Left hindlimb (tissue), 1 donor: ENCODE measurements at places on chromosomes 1 and 21.
A peak's percentile ranks its signal among the peaks of the same experiment; 100 is the strongest.

GRCh38 chr1:24693827-24694379 lies 50.8 kb downstream of the SRRM1 start:
- no peak for DNase-seq

- no peak for DNase-seq
These were observed 3.6 kb downstream of the COL9A2 start for GRCh38 chr1:40313329-40313957.

DNA sequence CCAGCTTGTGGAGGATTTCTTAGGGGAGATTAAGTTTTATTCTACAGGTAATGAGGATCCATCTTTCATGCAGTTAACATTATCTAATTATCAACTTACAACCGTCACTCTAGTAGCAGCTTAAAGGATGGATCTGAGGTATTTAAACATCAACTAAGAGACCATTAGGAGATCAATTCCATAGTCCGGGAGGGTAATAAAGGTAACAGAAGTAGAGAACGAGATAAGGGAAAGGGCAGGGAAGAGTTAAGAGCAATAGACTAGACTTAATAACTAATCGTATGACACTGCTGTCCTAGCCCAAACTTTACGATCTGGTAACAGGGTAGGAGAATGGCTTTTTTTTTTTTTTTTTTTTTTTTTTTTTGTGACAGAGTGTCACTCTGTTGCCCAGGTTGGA lies 19.5 kb upstream of the CCDC17 start:
- DNase-seq = no peak

DNA sequence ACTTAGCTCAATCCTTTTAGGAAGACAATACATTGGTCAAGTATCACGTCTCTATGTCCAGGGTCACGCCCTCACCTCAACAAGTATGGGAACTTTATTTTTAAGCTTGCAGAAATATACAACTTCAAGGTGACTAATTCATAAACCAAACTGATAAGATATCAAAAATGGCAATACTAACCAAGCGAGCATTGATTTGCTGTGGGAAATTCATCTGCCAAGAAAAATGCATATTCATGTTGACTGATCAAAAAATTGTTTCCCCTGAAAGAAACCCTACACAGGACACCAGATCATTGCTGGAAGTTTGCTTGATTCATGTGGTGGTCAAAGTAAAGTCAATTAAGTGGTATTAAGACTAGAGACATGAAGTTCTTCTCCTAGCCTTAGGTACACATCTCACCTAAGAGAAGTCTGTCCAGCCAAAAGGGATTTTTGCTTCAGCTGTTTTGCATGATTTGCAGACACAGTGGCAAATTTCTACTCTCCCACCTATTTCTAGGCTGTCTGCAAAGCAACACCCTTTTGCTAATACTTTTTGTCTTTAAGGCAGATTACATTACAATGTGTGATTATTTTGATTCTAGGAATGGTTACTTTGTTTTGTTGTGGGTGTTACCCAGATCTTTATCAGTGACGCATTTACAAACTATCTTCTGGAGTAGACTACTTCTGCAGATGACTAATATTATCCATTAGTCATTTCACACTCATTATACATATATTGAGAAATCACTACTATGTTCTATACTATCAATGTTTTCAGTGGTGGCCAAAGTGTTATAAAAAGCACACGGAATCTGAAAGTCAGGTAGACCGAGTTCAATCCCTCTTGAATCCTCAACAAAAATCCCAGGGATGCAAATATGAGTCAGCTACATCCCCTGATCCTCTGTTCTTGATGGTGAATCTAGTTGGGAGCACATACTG lies 12.4 kb downstream of the SAMSN1 start:
- no peak for DNase-seq

- DNase-seq = no peak
These were observed 22.7 kb downstream of the RBM15 start for GRCh38 chr1:110361856-110362255.

- peak; percentile 42 for DNase-seq
These were observed 1.1 kb downstream of the S100A11 start for GRCh38 chr1:152035539-152036266.

DNA sequence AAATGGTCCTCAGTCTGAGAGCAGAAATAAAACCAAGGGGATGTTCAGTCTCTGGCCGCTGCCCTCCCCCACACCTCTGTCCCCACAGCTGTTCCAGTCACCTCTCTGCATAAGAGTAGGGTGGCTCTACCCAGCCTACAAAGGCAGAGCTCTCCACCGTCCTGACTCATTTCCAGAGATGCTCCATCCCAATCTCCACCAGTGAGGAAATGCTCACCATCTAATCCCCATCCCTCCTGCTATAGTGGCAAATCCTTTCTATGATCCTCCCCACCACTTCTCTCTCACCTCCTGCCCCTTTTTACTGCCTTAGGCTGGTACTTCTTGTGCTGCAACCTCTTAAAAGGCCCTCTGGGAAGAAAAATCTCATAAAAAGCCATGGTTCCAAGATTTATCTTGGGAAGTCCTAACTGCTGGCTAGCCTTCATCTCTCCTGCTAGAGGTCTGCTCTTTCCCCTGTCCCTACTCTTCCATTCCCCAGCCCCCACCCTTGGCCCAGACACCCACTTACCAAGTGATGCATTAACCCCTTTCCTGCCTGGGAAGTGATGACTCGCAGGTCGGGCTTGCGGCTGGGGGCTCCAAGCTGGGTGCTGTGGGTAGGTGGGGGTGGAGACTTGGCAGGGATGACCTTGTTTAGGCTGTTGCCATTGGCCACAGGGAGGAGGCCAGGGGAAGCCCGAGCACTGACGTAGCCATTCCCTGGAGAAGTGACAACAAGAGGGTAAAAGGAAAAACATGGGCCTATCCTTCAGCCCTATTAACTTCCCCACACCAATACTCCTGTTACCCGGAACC lies 23.9 kb downstream of the MEF2D start:
- no peak for DNase-seq

DNA sequence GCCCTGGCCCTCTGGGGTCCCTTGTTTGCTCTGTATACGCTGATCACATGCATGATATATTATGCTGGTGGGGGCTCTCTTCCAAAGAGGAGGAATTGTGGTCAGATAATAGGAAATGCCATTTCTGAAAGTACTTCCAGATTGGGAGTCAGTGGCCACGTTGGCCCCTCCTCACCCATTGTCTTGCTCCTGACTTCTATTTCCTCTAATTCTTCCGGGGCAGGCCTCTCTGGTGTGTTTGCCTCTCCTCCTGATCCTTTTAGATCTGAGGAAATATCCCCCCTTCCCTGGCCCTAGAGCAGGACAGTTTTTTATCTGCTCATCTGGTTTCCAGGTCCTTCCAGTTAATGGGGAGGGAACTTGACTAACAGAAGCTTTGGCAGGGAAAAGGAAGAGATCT lies 2.9 kb downstream of the VANGL2 start:
- DNase-seq = no peak

- no peak for DNase-seq
These were observed 204.9 kb downstream of the KCNJ6 start for GRCh38 chr21:37711286-37711829.

- DNase-seq = no peak
These were observed 7.6 kb downstream of the ENO1 start for GRCh38 chr1:8870616-8871538.

DNA sequence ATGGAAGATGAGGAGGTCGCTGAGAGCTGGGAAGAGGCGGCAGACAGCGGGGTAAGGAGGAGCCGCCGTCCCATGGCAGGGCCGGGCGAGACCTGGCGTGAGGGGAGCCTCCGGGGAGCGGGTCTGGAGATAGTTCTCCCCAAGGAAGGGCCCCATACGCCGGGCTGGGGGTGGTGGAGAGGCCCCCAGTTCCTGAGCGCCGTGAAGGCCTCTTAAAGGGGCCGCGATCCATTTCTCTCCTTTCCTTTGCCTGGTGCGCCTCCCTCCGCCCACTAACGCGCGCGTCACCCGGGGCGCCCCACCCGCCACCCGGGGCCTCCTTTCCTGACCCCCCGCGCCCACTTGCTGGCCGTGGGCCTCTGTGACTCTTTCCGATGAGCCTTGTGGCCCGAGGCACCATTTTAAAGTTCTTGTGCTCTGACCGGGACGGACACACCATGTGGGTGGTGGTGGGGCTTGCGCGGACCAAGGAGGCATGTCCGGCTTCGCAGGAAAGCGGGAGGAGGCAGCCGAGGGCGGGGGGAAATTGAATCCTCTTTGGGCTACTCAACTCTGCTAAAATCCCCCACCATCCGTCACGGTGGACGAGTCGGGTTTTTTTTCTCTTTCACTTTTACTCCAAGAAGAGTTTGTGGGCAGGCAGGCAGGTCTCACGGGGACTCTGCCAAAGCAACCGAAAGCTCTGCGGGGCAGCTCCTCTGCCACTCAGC lies 371 bp downstream of the SZRD1 start:
- DNase-seq = peak; percentile 94

DNA sequence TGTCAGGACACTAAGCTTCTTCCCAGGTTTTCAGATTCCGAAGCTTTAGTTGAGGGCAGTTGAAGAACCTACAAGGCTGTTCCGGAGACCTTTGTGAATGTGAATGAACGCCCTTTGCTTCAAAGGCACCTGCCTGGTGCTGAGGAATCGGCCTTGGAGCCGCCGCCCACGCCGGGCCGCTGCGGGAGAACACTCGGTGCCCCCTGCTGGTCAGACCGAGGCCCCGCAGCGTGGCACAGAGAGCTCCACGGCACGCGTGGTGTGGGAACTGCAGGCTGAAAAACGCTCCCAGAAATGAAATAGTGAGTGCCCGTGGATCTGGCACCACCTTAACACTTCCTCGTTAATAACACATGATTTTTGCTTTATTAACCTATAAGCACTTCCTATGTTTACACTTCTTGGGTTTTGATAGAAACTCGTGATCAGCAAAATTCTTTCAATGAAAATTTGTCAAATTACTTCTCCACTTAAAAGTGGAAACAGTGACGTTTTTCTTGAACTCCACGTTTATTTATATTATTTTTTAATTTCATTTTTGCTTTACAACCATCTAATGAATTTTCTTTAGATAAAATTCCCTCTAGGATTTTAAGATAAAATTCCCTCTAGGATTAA lies 460.6 kb downstream of the DSCAM start:
- peak; percentile 28 for DNase-seq

DNA sequence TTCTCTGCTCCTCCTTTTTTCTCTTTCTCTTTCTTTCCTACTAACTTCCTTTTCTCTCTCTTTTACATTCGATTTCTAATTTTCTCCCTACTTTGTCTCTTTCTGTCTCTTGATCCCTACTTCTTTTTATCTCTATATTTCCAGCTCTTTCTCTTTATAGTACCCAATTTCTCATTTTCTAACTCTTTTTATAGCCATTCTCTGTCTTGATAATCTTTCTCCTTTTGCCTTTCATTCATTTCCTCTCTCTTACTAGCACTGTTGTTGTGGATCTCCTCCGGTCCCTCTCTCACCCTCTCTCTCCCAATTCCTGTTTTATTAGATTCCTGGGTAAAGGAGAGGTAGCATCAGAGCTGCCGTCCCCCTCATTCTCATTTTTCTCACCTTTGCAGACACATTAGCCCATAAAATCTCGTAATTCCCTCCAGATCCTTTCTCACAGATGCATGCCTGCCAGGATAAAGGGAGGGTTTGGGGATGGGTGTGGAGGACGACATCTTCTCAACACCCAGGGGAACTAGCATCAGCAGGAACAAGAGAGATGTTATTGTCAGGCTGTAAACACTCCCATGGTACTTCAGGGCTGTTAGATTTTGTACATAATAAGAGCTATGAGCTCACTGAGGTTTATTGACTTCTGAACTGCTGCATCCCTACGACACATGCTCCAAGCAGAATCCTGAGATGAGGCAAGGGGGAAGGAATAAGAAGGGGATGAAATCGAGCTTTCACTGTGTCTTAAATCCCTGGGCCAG lies 159.0 kb upstream of the GALNT2 start:
- DNase-seq = no peak

DNA sequence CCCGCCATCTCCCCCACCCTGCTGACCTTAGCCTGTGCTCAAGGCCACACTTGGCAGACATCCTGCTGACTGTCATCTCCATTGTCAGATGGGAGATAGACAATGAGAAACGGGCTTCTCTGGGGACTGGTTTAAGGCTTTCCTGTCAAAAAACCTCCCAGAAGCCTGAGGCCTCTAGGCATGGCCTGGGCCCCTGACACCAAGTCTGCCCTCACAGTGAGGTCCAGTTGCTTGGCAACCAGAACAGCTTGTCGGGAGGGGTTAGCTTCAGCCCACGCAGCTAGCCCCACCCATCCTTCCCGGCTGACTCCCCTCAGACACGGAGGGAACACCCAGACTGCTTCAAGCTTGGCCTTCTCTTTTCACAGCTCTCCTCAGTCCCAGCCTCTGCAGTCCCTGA lies 11.0 kb downstream of the PLEKHA6 start:
- peak; percentile 85 for DNase-seq

DNA sequence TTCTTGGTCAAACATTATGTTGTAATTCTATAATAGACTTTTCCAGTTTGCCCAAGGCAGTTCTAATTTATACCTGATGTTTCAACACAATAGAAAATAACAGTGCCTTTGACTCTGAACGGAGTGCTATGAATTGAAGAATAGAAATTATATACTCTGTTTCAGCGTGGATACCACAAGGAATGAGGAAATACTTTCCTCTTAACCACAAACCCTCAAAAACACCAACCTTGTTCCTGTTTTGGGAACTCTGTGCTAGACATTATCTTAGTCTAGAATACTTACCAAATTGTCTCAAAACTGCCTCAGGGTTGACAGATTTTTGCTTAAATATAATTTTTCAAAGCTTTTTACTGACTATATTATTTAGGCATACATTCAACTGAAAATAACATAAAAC lies 1629.3 kb downstream of the MRPL39 start:
- no peak for DNase-seq

DNA sequence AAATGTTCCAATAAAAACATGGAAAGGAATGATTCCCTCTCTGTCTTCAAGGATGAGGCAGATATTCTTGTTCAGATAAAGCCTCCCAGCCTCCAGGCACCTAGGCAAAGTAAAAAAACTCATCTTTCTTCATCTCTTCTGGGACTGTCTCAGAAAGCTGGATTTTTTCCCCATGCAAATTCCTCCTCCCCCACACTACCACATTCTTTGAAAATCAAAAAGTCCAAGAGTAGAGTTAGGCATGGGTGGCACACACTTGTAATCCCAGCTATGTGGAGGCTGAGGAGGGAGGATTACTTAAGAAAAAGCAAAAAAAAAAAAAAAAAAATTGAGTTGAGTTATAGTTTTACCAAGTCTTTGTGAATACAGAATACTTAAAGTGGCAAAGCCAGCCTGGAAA lies 82.8 kb downstream of the GLUL start:
- DNase-seq = no peak

DNA sequence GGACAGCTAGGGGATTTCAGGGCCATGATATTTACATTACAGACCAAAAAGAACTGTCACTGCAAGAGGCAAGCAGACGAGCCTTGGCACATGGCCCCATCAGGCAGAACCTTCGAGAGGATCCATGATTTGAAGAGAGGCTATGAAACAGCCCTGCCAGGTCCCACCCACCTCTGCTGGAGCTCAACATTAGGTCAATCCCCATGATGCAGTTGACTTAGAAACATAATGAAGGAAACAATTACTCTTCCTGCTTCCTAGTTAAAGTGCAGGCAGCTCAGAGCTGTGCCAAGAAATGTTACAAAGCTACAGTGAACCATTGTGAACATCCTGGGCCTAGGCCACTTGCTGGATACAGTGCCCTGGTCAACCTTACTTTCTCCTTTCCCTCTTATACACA lies 41.7 kb upstream of the PTCH2 start:
- peak; percentile 60 for DNase-seq
